HEK293T (cell line): ENCODE measurements at places on chromosomes 6 and 20.

- no peak for DNase-seq
Measured at GRCh38 chr20:63794614-63795013, 36.5 kb downstream of the ZBTB46 start.

- no peak for DNase-seq
Measured at GRCh38 chr6:124203812-124204167, 400.1 kb downstream of the NKAIN2 start.

DNA sequence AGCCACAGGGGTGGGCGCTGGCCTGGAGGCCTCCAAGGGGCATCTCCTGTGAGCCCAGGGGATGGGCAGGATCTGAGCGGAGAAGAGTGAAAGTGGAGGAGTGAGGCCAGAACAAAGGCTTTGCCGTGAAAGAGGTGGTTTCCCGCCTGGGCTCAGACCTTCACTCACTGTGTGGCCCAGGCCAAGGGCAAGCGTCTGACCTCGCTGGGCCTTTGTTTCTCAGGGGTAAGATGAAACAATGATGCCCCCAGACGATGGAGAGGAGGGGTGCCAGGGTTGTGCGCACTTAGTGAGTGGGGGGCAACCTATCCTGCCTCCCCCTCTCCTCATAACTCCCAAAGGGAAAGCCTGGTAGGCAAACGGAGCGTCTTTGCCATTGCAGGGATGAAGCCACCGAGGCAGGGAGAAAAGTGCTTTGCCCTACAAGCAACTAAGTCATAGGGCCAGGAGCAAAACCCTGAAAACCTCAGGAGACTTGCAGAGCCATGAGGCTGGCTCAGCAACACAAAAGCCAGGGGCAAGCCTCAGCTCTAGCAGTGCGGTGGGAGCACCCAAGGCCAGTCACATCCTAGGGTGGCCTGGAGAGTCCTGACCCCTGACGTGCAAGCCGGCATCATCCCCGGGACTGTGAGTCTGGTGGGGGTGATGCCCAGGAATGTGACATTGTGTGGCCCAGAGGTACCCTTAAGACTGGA lies 897 bp upstream of the STMN3 start:
- DNase-seq: no peak

DNA sequence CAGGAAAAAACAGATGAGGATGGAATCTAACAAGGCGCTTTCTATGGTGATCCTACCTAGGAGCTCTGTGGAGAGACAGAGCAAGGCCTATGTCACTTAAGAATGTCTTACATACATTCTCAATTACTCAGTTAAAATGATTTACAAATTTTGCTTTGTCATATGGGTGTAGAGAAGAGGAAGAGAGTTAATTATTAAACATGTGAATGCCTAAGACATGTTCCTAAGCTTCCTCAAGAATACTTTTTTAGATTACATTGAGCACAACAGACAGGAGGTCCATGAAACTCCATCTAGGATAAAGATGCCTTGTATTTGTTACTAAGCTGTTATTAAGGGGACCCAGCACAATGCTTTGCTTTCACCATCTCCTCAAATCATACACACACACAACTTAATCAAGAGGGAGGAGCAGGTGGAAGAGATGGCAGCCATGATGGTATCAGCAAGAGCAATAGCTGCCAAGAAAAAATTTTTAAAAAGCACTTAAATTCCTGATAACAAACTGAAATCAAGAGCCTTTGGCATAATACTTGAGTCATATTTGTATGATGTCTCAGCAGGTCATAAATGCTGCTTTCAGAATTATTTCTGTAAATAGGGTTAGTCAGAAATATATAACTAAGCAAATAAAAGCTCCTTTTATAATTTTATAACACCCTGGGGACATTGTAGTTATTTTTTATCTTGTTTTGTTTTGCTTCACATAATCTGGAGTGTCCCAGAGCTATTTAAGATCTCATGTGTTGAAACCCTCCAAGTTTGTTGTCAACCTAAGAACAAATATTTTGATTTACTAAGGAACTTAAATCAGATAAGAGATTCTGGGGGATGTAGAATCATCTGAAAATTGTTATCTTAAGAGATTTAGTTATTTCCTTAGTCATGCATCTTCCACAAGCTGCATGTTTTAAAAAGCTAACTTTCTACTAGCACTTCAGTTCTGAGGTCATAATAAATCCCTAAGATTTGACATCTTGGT lies 70.0 kb upstream of the CD2AP start:
- DNase-seq: no peak

DNA sequence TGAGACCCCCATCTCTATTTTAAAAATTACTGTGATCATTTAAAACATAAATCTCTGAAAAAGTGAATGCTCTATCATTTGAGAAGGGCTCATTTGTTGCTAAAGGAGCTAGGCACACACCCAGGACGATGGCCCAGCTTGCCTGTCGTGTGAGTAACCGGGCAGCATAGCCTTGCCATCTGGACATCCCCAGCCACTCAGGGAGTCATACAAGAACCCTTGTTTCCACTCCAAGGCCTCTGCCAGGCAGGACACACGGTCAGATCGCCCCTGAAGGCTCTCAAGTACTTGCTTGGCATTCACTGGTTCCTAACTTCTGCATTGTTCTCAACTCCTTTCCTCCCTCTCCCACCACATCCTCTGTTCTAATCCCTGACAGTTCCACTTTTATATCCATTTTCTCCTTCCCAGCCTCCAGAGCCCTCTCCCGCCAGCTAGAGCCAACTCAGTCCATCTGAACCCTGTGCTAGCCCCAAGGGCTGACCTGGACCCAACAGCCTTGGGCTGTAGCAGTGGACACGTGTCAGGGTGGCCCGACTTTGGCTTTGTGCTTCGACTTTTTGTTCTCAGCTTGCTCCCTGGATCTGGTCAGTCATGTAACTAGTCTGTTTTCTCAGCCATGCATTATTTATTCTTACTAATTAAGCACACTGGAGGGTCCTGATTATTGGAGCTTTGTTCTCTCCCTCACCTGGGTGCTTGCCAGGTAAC lies 15.7 kb upstream of the EZR start:
- DNase-seq: no peak

DNA sequence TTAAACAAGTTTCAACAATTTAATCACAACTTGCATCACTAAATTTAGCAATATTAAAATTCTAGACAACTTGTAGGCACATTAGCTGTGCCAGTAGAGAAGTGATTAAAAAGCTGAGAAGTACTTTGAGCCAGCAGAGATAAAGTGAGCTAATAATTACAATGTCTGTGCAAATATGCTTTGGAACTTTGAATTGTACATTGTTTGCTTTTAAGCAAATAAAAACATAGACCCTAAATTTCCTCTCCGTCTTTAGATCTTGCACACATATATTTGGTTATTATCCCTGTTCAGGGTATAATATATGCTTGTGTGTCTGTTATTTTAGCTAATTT lies 44.2 kb upstream of the DEFB112 start:
- no peak for DNase-seq

DNA sequence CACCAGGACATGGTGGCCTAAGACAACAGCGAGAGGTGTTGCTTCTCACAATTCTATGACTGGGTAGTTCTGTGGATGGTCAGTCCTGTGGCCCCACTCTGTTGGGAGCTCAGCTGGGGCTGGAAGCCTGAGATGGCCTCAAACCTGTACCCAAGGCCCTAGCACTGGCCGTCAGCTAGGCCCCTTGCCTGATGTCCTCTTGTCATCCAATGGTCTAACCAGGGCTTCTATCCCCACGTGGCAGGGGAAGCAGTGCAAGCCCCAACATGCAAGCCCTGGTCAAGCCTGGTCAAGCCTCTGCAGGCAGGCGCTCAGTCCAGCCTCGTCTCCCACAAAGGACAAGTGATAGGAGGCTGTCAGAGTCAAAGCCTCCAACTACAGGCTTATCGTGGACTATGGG lies 196.5 kb upstream of the CST7 start:
- no peak for DNase-seq

- no peak for DNase-seq
Measured at GRCh38 chr6:110876806-110877564, 2.4 kb downstream of the AMD1 start.

GRCh38 chr6:156866220-156867015 lies 89.2 kb downstream of the ARID1B start:
- no peak for DNase-seq

DNA sequence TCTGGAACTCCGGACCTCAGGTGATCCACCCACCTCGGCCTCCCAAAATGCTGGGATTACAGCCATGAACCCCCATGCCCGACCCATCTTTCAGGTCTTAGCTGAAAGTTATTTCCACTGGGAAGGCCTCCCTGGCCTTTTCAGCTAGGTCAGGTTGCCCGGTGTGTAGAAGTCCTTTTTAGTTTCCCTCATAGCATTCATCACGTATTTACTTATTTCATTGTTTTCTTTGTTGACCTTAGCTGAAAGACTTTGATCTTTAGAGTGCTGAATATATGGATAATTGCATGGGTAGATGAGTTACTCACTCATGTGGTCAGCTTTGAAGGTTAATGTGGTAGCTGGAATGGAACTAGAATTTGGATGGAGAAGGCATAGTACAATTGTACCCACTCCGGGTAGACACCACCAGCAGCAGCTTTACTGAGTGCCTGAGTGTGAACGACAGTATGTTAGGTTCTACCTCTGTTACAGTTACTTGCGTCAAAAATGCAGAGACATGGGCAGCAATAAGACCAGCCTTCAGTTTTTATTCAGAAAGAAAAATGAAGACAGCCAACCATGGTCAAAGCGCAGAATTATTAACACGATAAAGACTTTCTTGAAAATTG lies 9.1 kb downstream of the KIZ start:
- DNase-seq: no peak

GRCh38 chr20:29472606-29473005 lies 1784.9 kb upstream of the DEFB115 start:
- DNase-seq: no peak

DNA sequence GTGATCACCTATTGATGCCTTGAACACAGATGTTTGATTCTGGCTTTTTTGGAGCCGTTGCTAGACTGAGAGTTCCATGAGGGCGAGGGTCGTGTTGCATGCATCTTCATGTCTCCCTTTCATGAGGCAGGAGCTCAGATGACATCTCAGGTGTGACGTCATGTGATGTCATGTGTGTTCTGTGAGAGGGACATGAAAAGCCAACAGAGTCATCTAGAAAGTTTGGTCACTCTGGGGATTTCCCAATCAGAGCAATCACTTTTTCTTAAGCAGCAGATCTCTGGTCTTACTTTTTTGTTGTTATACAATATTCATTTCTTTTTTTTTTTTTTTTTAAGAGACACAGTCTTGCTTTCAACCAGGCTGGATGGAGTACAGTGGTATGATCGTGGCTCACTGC lies 411.8 kb downstream of the PREX1 start:
- no peak for DNase-seq
